Stimulated activated CD4-positive, alpha-beta T cell treated with anti-CD3 and anti-CD28 coated beads, Interleukin-4, amount 100 ng/mL, for 48 hours (primary cell): ENCODE measurements at places on chromosomes 1 and 21.

DNA sequence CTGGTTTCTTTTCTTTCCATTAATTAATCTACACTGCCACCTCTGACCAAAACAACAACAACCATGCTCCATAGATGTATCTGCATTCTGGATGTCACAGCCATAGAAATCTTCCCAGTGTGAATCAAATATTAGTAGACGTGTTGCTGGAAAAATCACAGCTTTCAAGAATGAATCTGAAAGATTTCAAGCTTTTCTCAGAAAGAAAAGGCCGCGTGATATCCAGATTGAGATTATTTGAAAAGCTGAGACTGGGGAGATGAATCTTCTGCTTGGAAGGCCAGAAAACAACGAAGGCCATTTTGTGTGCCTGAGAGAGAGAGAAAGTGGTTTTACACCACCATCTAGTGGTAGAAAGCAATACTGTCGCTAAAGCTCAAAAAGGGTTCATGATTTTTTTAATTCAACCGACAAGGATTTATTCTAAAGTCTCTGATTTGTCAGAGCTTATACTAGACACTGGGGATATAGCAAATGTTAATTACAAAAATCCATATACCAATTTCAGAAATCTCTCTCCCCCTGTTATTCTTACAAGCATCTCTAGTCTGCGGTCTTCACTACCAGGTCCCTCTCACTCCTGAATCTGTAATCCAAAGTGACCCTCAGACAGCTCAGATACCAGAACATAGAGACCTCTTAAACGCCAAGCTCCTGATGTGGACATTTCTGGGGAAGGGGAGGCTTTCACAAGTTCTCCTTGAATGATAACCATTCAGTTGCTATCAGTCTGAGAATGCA is 87.5 kb upstream of the SGIP1 start:
- DNase-seq: no peak

DNA sequence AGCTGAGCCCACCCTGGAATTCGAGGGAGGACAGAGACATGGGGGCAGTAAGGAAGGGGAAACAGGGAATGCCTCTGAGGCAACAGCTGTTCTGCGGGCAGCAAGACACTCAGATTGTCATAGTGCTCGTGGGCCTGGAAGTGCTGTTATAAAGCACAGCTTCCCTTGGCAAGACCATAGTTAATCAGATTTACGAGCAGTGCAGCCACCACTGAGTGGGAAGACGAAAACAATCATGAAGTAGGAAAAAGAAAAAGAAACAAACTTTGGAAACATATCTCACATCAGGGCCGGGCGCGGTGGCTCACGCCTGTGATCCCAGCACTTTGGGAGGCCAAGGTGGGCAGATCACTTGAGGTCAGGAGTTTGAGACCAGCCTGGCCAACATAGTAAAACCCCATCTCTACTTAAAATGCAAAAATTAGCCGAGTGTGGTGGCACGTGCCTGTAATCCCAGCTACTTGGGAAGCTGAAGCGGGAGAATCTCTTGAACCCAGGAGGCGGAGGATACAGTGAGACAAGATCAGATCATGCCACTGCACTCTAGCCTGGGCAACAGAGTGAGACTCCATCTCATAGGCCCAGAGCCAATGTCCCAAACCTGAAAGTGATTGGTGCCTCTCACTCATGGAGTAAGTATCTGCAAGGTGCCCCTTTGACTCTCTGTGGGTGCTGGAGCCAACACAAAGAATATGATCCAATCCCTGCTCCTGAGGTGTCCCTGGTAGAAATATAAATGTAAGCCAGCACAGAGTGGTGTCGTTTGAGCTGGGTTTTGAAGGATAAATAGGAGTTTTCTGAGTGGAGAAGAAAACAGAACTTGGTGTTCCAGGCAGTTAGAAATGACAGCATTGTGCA is 55.6 kb upstream of the GPR153 start:
- DNase-seq: no peak

DNA sequence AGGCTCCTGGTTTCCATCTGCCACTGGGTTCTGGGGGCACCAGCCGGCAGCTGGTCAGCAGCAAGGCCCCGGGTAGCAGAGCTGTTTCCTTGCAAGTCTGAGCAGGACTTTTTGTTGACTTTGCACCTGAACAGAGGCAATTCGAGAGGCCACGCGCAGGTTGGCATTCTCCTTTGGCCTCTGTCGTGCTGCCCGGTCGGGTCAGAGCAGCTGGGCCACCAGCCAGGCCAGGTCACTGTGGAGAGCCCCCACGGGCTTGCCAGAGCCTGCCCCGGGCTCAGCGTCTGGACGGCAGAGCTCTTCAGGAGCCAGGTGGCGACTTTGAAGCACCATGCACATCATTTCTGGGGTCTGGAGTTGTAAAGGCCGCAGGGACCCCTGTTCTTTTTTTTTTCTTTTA is 28.4 kb upstream of the TMEM52 start:
- DNase-seq: no peak

DNA sequence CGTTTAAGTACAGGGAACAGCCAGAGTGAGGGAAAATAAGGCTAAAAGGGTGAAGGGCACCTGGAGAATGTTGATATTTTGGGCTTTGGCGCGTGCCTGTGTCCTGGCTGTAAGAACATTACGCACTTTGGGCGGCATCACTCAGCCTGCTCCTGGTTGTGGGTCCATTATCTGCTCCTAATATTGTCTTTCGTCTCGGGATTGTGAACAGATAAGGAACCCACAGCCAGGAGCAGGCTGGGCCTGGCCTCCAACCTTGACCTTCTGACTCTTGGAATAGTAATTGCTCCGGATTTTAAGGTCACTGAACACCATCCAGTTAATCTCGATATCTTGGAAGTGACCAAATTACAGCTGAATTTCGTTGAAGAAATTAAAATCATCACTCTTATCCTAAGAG is 61.9 kb downstream of the TCP10L start:
- no peak for DNase-seq

GRCh38 chr1:110184446-110184845 is 25.7 kb upstream of the KCNC4 start:
- DNase-seq: no peak

GRCh38 chr1:102742426-102742825 is 365.9 kb downstream of the COL11A1 start:
- DNase-seq: no peak

DNA sequence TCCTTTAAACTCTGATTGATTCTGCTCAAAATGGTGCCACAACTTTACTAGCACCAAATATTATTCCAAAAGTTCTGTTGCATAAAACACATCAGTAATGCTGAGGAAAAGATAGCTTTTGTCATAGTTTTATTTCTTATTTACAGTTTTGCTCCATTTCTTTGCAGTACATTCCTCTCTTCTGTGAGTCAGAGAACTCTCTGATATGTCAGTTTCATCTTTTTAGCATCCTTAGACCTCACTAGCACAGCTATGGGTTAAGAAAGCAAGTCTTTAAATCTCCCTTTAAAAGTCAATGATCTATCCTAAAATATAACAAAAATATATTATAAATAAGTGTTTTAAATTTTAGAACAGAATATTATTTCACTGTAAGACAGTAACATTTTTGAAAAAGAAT is 356.6 kb upstream of the SNX7 start:
- no peak for DNase-seq

GRCh38 chr1:85580872-85581801 is 576 bp downstream of the CCN1 start:
- DNase-seq: peak; percentile 48

DNA sequence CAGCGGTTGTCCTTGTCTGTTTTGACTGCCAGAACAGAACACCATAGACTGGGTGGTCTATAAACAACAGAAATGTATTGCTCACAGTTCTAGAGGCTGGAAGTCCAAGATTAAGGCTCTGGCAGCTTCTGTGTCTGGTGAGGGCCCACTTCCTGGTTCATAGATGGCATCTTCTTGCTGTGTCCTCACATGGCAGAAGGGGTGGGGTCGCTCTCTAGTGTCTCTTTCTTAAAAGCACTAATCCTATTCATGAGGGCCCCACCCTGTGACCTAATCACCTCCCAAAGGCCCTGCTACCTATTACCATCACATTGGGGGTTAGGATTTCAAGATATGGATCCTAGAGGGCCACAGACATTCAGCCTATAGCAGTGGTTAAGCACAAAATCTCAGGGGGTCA is 304.4 kb downstream of the NFIA start:
- no peak for DNase-seq

- no peak for DNase-seq
These were observed 7.1 kb downstream of the KIF17 start for GRCh38 chr1:20710469-20711284.

GRCh38 chr1:193234530-193234929 is 48.1 kb upstream of the B3GALT2 start:
- no peak for DNase-seq

DNA sequence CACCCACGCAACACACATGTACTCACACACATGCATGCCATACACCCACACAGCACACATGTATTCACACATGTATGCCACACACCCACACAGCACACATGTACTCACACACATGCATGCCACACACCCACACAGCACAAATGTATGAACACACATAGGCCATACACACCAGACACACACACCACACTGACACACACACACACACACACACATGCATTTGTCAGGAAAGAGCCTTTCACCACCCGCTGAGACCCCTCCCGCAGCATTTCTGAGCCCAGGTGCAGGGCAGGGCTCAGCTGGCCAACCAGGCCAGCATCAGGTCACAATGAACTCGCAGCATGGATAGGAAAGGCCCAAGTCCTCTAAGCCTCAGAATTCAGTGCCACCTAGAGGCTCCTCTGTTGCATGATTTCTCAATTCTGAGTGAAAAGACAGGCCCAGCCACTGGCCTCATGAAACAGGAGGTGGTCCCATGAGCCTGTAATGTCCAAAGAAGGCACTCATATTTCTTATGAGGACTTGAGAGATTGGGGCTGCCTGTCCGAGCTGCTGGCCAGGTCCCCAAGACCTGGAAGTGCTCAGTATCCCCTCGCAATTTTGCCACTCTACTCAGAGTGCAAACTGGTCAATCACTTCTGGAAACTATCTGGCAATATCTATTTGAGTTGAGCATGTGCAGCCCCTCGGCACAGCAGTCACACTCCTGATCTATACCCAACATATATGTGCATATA is 57.3 kb downstream of the PSMG1 start:
- DNase-seq: no peak

- no peak for DNase-seq
These were observed 10.5 kb downstream of the PADI3 start for GRCh38 chr1:17259233-17259873.

- DNase-seq: no peak
These were observed 106.9 kb downstream of the RIPK4 start for GRCh38 chr21:41659791-41660560.

GRCh38 chr1:200704986-200705500 is 33.6 kb upstream of the CAMSAP2 start:
- DNase-seq: no peak

DNA sequence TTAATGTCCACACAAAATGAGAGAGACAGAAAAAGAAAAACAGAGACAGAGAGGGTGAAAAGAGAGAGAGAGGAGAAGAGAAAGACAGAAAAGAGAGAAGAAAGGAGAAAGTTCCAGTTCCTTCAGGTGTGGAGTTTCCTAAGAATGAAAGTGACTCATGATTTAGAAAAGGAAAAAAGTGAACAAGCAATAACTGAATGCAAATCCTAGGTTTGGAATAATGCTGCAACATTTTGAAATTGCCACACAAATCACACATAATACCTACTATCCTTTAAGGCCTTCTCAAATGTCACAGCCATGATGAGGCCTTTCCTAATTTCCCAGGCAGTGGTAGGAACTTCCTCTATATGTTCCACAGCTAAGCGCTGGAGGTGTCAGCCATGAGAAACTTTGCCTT is 31.5 kb upstream of the XPR1 start:
- no peak for DNase-seq

- no peak for DNase-seq
These were observed 32.7 kb downstream of the TTC39A start for GRCh38 chr1:51297401-51298321.

DNA sequence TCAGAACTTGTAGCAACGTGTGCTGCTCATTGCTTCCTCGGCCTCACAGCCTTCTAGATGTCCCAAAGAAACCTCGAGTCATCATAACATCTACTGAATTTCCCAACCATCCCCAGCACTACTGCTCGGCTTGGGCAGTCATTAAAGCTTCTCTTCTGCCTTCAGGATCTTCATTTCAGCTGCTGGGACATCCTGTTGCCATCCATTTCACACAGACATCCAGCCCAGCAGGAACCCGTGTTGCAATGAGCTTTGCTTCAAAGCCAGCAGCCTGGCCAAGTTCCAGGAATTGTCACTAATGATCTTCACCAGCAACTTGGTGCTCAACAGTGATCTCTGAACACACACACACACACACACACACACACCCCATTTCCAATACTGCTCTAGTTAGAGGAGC is 18.5 kb downstream of the WLS start:
- DNase-seq: no peak

- no peak for DNase-seq
These were observed 146.7 kb downstream of the KCNT2 start for GRCh38 chr1:196461521-196461920.

- DNase-seq: no peak
These were observed 9.5 kb upstream of the BTG2 start for GRCh38 chr1:203295796-203296195.

- no peak for DNase-seq
These were observed 185.2 kb downstream of the LBR start for GRCh38 chr1:225242611-225243010.

GRCh38 chr1:189958756-189959155 is 518.9 kb downstream of the BRINP3 start:
- DNase-seq: no peak

DNA sequence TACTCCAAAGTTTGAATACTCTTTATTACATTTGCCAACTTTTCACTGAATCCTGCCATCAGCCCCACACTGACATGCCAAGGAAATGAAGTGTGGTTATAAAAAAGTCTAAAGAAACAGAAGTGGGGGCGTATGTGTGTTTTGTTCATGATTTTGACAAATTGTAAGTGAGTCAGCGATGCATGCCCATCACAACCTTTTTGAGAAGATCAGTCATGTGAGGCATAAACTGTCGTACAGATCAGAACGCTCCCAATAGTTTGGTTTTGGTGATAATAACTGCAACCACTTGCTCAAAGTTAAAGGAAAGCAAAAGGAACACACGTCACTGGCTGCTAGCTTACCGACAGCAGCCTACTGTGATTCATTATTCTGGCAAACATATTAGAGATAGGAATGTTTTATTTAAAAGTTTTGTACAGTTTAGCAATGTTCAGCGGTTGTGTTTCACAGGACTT is 95.6 kb downstream of the RGS2 start:
- no peak for DNase-seq

GRCh38 chr1:111745675-111746613 is 6.7 kb upstream of the INKA2 start:
- DNase-seq: no peak

- no peak for DNase-seq
These were observed 25.6 kb downstream of the SYT11 start for GRCh38 chr1:155884982-155885381.
